ENCODE measurements at places on chromosomes 6 and 20. TPM values are rescaled to one million over a fixed set of nuclear protein-coding genes. Genes with fewer than 3 reads are reported as not detected.

Gene PGC
- not detected for polyA plus RNA-seq

Gene FAM83B
- 11.1 TPM for polyA plus RNA-seq

Gene MMP24
- polyA plus RNA-seq, result 2.5 TPM

DNA sequence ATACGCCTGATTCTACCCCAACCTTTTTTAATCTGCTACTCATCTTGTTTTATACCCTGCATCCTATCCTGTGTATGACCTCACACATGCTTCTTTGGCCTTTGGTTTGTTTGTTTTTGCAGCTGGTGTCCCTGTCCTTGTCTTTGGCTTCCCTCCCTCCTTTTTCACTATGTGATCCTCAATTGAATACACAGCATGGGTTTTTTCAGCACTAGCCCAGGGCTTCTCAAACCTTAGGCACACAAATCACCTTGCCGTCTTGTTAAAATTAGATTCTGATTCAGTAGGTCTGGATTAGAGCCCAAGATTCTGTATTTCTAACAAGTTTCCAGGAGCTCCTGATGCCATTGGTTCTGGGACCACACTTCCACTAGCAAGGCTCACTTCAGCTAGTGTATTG lies 321.5 kb upstream of the MAN1A1 start:
- DNase-seq, result no peak

DNA sequence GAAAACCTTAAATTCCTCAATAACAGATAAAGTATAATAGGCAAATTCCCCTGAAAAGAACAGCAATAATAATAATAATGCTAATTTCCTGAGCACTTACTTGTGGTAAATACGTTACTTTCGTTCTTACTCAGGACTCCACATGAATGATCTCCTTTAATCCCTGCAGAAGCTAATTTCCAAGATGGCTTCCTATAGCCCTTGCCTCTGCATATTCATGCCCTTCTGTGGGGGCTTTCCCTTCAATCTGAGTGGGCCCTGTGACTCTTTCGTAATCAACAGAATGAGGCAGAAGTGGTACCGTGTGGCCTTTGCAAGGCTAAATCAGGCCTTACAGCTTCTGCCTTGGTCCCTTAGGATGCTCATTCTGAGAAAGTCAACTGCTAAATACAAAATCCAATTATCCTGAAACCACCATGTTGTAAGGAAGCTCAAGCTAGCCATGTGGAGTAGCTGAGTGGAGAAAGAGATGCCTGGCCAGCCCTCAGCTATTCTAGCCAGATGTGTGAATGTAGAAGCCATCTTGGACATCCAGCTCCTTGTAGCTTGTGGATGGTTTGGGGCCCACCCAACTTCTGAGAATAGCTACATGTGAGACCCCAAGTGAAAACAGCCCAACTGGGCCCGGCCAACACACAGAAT lies 50.5 kb downstream of the MCUR1 start:
- DNase-seq, result no peak

GRCh38 chr20:23111307-23111943 lies 25.3 kb upstream of the CD93 start:
- no peak for DNase-seq

DNA sequence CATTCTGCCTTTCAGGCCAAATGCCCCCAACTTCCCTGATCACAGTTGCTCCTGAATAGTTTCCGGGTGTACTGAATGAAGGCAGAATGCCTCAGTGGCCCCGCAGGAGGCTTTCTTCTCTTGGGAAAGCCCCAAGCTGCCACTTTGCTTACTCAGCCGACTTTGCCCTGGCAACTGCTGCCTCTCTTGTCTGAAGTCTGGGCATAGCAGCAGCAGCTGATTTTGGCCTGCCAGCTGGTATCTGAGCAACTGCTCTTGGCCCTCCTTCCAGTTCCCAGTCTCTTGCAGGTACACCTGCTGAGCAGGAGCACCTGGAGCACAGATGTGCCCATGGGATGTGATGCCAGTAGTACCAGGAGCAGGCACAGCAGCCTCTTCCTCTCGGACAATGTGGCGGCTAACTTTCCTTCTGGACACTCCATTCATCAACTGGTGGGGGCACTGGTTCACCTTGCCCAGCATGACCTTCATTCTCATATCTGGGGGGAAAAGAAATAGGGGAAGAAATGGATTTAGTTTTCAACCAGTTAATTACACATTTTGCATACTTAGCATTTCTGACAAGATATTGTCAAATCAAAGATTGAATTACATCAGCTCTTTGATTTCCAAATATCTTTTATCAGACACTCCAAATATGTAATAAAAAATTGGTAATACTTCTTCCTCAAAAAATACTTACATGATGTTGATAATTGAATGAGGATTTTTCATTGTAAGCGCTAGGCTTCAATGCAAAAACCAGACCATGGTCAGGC lies 468.2 kb downstream of the PKHD1 start:
- DNase-seq, result no peak

- DNase-seq, result no peak
Measured at GRCh38 chr20:4134861-4135379, 119.6 kb upstream of the RNF24 start.

GRCh38 chr6:100664274-100665040 lies 199.7 kb upstream of the SIM1 start:
- no peak for DNase-seq

GRCh38 chr6:26415791-26416190 lies 13.7 kb downstream of the BTN3A1 start:
- DNase-seq, result no peak

Data from left renal cortex interstitium (tissue), 4 donors.